Muscle of leg (tissue), 16 donors: ENCODE measurements at places on chromosomes 5 and 9. TPM values are rescaled to one million over a fixed set of nuclear protein-coding genes. Genes with fewer than 3 reads are reported as not detected.

The ANKRD18A gene
- 0.75 TPM for total RNA-seq

The IFNE gene
- not detected for total RNA-seq

The CER1 gene
- total RNA-seq, result 0.22 TPM

The HAVCR1 gene
- total RNA-seq, result 0.04 TPM

The N4BP3 gene
- 19.6 TPM for total RNA-seq
